Stimulated activated naive B cell treated with anti-CD40 and anti-IgM and Interleukin-4, amounts not matched to agents 10 μg/mL and 1 μg/mL and 100 μg/mL, for 72 hours (primary cell): ENCODE measurements at places on chromosomes 12 and 14.

DNA sequence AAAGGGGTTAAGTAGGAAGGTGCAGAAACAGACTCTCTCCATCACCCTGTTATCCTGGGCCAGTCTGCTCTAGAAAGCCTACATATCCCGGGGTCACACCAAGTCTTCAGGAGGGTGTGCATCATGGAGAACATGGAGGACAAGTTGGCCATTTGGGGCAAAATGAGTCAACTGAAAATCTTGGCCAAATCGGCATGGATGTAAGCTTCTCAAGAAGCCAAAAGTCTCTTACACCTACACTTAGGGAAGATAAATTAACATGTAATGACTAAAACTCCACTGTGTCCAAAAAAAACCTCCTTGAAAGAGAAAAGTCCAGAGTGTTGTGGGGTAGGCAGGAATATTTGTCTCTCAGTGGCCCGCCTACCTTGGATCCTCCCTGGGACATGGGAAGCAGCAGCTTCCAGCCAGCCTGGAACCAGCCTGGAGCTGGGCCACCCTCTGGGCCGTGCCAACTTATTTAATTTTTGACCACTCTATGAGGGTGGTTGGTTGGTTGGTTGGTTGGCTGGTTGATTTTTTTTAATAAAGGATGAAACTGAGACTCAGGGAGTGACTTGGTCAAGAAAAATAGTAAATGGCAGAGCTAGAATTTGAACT, 17.9 kb upstream of the TC2N start:
- no peak overlapping the region for H3K27ac ChIP-seq
- H3K27me3 ChIP-seq = no peaks in the 10 kb centered on the region
- no peak for DNase-seq

GRCh38 chr12:2489275-2489674, 305.5 kb upstream of the FKBP4 start:
- no peaks in the 10 kb centered on the region for H3K36me3 ChIP-seq
- H3K27ac ChIP-seq = no peak overlapping the region
- no peak for DNase-seq
- no peaks in the 10 kb centered on the region for H3K4me1 ChIP-seq
- H3K4me3 ChIP-seq = no peak overlapping the region
- H3K27me3 ChIP-seq = peaks cover 12% of the 10 kb centered on the region

DNA sequence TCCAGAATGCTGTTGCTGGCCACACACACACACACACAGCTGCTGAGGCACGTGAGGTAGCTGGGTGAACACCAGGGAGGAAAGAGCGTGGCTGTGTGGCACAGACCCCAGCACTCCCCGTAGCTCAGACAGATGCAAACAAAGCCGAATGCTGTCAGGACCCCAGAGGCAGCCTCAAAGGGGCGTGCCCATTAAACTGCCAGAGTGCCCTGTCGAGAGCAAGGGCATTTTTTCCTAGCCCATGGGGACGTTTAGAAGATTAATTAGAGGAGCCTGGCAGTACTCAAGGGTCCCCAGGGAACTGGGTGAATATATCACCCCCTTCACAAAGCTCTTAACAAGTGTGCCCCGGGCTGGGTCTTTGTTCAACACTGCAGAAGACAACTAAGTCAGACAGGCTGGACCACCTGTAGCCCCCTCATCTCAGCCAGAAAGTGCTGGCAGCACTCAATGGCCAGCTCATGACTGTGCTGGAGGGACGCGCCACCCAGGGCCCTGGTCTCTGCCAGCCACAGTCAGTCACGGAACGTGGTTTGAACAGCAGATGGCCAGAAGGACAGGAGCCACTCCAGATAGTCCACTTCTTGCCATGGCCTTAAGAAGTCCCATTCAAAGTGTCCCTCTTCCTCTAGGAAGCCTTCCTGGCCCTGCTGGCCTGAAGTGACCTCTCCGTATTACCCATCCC, 37.5 kb downstream of the TTC7B start:
- H3K36me3 ChIP-seq = no peaks in the 10 kb centered on the region
- no peaks in the 10 kb centered on the region for H3K27me3 ChIP-seq
- H3K4me3 ChIP-seq = no peak overlapping the region
- DNase-seq = no peak
- no peak overlapping the region for H3K27ac ChIP-seq
- no peaks in the 10 kb centered on the region for H3K4me1 ChIP-seq

- no peak overlapping the region for H3K4me3 ChIP-seq
- DNase-seq = no peak
- no peaks in the 10 kb centered on the region for H3K36me3 ChIP-seq
- no peak overlapping the region for H3K27ac ChIP-seq
- H3K27me3 ChIP-seq = no peaks in the 10 kb centered on the region
Measured at GRCh38 chr12:94140556-94140955, 7.8 kb upstream of the PLXNC1 start.

DNA sequence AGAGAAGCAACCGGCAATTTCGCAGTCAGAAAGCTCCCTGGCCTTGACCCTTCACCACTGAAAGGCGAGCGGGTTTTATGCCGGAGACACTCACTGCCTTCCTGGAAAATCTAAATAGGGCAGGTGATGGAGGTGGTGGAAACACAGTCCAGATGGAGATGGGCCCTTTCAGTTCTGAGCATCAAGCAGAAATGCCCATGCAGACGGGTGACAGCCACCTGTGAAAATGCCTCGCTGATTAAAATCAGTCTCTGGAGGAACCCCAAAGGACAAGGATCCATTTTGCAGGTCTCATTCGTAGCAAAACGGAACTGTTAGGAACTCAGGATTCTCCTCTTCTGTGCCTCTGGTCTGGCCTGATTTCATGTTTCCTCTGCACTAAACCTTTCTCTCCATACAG, 74.2 kb downstream of the FZD10 start:
- no peaks in the 10 kb centered on the region for H3K4me1 ChIP-seq
- H3K4me3 ChIP-seq = no peak overlapping the region
- H3K27me3 ChIP-seq = no peaks in the 10 kb centered on the region
- DNase-seq = no peak
- no peaks in the 10 kb centered on the region for H3K36me3 ChIP-seq

- peaks cover 4% of the 10 kb centered on the region for H3K27me3 ChIP-seq
- no peak overlapping the region for H3K27ac ChIP-seq
- H3K4me3 ChIP-seq = no peak overlapping the region
- no peak for DNase-seq
Measured at GRCh38 chr12:100555722-100556121, 17.8 kb upstream of the GAS2L3 start.
